ENCODE measurements at places on chromosomes 13 and 19.

DNA sequence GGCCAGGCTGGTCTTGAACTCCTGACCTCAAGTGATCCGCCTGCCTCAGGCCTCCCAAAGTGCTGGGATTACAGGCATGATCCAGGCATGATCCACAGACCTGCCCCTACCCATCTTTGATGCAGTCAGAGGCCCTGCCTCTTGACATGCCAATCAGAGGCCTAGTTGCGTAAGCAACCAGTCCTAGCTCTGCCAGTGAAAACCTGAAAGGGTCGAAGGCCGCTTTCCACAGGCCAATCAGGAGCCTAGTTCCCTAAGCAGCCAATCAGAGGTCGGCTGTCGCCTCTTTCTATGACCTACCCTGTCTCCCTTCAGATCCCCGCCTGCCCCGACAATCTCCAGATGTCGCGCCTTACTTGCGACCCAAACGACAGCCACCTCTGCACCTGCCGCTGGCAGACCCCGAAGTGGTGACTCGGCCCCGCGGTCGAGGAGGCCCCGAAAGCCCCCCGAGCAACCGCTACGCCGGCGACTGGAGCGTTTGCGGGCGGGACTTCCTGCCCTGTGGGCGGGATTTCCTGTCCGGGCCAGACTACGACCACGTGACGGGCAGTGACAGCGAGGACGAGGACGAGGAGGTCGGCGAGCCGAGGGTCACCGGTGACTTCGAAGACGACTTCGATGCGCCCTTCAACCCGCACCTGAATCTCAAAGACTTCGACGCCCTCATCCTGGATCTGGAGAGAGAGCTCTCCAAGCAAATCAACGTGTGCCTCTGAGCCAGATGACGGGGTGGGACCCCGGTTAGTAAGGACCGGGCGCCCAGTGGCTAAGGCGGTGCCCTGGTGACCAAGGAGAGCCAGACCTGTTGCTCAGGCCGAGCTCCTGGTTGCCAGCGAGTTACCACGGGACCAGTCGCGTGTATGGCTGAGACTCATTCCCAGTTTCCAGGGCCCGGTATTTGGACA lies 6.3 kb downstream of the SYDE1 start:
- no peak for DNase-seq

DNA sequence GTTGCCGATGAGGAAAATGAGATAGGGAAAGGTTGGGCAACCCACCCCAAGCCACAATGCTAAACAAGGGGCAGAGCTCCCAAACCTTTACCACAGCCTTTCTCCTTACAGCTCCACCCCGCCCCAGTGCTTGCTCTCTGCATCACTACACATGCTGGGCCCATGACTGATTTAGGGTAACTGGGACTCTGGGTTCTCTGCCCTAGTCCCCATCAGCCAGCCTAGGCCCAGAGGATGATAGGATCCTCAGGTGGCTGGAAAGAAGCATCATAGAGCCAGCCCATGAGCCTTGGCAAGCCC lies 11.6 kb downstream of the C19orf47 start:
- no peak for DNase-seq

- no peak for DNase-seq
These were observed 682 bp downstream of the SSBP4 start for GRCh38 chr19:18419699-18420460.

GRCh38 chr13:86932776-86933334 lies 738.3 kb upstream of the SLITRK5 start:
- DNase-seq: no peak

DNA sequence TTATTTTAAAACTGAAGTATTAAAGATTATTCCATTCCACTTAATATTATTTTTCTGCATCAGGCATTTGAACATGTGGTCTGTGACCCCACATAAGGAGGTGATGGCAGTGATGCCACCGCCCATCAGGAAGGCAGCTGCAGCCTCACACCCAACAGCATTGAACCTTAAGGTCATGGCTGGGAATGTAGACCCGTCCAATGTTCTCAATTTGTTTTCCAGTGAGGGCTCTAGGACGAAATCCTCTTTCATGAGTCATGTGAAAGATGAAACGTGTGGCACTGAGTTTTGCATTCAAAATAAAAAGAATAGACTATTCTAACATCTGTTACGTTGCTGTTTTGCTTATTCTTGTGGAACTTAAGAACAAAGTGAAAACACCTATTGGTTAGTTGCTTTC lies 74.5 kb upstream of the ANKRD10 start:
- no peak for DNase-seq

DNA sequence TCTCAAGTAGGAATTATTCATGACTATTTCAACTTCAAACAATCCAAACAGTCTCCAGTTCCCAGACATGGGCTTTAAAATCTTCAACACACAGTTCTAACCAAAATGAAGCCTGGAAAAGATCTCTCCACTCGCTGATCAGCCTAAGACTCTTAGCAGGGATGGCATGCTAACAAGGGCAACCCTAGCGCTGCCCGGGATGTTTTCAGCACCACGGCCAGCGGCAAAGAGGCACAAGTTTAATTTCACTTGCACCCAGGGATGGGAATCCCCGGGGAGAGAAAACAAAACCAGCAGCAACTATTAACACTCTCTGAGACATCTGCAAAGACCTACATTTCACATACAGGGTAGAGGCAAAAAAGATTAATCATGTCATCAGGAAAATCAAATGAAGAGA lies 43.0 kb downstream of the CACNA1A start:
- DNase-seq: no peak

DNA sequence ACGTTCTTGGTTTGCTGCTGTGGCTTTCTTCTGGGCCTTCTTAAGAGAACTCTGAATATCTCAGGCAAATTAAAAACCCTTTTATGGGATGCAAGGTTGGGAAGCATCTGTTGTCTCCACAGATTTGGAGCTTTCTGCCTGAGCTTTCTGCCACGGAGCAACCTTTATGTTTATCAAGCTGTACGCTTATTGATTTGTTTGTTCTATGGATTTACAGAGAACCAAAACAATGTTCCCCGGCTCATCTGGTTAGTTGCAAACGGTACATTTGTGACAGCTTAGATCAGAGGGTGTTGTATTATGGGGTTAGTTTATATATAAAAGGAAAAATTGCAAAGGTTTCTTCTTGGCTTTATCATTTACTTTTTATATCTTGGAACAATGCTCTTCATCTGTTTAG lies 479.6 kb downstream of the DIAPH3 start:
- DNase-seq: no peak
